ENCODE measurements at places on chromosomes 16 and 17.

- no peak for DNase-seq
These were observed 3.5 kb upstream of the ITGAE start for GRCh38 chr17:3804503-3804931.

DNA sequence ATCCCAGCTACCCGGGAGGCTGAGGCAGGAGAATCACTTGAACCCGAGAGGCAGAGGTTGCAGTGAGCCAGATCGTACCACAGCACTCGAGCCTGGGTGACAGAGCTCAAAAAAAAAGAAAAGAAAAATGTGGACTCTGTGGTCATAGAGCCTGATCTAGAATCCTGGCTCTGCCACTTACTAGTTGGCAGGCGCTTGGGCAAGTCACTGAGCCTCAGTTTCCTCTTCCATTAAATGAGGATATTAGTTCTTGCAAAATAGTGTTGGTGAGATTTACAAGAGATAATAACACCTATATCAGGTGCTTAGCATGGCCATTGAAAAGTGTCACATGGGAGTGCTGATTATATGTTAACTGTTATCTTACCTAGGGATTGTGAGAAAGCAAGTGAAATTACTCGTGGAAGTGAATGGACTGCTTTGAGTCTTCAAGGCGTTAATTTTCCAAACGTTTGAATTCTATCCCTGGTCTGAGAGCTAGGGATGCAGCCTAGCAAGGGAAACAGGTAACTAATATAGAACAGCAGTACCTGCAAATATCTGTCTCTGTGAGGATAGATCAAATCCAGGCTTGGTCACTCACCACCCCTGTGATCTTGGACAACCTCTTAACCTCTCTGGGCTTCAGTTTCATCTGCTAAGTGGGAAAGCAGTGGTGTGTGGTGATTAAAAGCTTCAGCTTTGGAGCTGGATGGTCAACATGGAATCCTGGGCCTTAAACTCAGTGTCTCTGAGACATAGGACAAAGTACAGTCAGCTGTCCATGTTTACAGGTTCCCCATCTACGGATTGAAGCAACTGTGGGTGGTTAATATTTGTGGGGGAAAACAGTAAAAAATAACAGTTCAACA lies 953 bp upstream of the NSMCE1 start:
- DNase-seq = no peak

DNA sequence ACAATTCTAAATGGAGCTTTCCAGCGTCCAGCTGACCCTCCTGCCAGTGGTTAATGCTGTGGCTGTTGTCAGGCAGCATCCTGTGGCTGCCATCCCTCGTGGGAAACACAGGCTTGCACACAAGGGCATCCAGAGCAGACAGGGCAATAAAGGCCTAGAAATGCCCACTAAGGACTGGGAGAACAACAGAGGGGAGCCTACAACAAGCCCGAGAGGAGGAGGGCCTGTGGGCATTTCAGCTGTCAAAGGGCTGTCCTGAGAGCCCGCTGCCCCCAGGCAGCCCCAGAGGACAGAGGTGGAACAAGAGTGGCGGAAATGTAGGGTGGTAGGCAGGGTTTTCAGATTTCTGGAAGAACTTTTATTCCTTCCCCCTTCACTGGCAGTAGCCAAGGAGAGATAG lies 81.1 kb downstream of the TNRC6C start:
- no peak for DNase-seq

- no peak for DNase-seq
These were observed 31.8 kb upstream of the TENT4B start for GRCh38 chr16:50121278-50121677.

- DNase-seq = no peak
These were observed 59.9 kb downstream of the LITAF start for GRCh38 chr16:11526655-11527350.

GRCh38 chr17:80455336-80455710 lies 21.1 kb downstream of the NPTX1 start:
- no peak for DNase-seq

- no peak for DNase-seq
These were observed 508.7 kb downstream of the KCNJ2 start for GRCh38 chr17:70677783-70678647.

- DNase-seq = no peak
These were observed 23.9 kb upstream of the NOS2 start for GRCh38 chr17:27824176-27824715.

DNA sequence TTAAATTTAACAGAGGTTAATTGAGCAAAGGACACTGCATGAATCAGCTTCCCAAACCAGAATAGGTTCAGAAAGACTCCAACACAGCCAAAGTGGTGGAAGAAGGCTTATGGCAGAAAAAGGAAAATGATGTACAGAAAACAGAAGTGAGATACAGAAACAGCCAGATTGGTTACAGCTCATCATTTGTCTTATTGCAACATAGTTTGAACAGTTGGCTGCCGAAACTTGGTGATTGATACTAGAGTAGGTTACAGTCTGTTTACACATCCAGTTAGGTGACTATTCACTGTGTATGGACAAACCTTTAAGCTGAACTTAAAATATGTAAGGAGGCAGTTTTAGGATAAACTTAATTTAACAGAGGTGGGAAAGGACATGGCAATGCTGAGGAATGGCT lies 18.3 kb downstream of the TMEM100 start:
- DNase-seq = no peak

- DNase-seq = no peak
These were observed 13.0 kb downstream of the CAMKK1 start for GRCh38 chr17:3879591-3880417.

DNA sequence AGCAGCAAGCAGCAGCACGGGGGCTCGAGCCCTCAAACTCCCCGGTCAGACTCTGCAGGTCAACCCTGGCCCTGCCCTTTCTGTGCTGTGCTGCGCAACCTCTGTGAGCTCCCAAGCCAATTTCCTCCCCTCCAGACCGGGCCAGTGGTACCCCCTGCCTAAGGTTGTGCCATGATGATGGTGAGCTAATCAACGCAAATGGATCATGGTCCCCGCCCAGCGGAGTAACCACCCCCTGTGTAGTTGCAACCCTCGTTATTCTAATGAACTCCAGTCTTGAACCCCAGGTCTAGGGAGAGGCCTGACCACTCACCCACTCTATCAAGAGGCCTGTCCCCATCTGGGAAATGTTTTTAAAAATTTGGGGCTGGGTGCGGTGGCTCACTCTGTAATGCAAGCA lies 201.8 kb upstream of the FOXF1 start:
- no peak for DNase-seq

DNA sequence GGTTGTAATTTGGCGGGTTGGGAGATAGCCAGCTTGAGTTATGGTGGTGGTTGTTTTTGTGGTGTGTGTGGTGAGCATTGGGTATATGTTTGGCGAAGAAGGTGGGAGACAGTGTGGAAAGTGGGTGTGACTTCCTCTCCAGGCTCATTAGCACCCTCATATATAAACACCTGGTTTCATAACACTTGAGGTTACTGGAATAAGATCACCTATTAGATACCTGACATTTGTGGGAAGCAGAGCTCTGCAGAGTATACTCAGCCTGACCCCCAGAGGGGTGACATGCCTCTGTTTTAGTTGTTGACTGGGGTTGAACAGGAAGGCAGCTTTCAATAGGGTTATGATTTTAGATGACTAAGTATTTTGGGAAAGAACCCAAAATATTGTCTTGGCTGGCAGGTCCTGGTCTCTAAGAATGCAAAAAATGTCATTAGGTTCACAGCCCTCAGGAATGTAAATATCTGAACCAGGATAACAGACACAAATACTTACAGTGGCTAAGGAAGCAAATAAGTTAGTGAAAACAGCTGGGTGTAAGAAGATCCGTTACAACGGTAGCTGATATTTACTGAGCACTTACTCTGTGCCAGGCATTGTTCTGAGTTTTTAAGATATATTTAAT lies 18.3 kb upstream of the EFCAB13 start:
- DNase-seq = no peak

- no peak for DNase-seq
These were observed 5.3 kb downstream of the ARHGAP17 start for GRCh38 chr16:25009822-25010221.

DNA sequence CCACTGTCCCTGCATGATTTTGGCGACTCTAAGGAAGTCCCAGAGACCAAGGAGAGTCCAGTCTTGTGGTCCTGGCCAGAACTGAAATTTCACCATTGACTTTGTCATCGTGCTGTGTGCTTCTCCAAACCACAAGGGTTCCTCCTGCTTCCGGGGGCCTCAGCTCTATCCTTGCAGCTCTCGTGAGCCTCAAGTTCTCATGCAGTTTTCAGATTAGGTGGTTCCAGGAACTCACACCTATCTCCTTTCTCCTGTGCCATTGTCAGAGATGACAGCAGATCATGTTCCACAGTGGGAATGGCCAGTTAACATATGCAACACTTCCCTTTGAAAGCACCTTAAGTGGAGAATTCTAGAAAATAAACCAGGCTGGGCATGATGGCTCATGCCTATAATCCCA lies 97.9 kb upstream of the CRHR1 start:
- DNase-seq = no peak

GRCh38 chr16:19379838-19380237 lies 37.8 kb upstream of the TMC5 start:
- DNase-seq = no peak

DNA sequence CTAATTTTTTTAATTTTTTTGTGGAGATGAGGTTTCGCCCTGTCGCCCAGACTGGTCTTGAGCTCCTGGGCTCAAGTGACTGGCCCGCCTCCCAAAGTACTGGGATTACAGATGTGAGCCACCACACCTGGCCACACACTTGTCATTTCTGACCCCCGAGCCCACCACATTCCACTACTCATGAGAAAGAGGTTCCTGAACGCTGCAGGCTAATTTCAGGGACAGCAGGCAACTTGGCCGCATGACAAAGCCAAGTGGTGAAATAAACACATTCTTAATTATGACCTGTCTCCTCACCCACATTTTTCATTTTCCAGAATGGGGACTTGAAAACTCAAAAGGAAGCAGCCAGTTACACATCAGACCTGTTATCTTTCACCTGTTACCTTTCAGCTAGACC lies 114.5 kb downstream of the ABCC6 start:
- DNase-seq = no peak

- no peak for DNase-seq
These were observed 115.0 kb downstream of the SPACA3 start for GRCh38 chr17:33106525-33107165.

DNA sequence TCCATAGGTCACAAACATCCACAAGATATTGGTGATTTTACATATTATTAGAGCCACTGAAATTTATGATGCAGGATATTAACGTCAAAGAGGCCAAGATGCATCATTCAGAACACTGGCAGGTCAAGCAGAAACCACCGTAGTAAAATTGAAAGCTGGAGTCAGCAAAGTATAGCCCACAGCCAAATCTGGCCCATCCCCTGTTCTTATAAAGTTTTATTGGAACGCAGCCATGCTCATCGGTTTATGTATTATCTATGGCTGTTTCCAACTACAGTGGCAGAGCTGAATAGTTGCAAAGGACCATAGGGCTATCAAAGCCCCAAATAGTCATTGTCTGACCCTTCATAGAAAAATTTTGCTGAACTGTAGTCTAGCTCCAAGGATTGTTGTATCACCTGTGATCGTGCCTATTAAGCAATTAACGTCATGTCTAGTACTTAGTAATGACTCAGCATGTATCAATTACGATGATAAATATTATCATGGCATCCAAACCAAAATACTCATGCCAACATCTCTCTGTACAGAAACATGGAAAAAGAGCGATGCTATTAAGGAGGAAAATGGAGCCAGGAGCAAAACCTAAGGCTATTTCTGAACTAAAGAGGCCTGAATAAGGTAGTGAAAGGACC lies 165.6 kb downstream of the IRX3 start:
- DNase-seq = no peak

DNA sequence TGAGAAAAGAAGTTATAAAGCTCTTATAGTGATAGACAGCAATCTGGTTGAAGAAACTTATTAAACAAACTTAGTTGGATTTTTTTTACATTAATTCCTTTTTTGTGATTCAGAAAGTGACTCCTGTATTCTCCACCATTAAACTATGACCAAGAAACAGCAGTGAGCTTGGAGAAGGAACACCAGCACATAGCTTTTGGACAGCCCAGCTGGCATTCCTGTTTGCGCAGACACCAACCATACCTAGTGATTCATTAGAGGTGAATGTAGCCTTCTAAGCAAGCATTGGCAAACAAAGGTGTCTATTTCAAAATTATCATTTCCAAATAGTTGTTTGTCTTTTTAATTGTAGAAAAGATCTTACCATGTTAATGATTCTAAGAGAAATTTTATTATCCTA lies 94.4 kb downstream of the STXBP4 start:
- no peak for DNase-seq

GRCh38 chr16:89575247-89576152 lies at the start of gene CPNE7:
Gene CPNE7, plus strand, starts transcription at chr16:89575758. Its CDS starts 140 bp downstream, at chr16:89575898.
- DNase-seq = no peak

DNA sequence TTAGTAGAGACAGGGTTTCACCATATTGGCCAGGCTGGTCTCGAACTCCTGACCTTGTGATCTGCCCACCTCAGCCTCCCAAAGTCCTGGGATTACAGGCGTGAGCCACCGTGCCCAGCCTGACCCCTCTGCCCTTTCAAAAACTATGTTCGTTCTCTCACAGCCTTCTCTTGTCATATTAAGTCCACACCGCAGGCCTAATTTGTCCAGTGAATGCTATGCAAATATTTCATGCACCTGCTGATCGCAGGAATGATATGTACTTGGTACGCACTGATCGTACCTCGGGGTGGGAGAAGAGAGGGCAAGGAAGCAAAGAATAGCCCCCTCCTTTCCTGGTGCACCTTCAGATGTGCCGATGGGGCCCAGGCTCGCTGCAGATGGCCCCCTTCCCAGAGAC lies 3.0 kb upstream of the BIRC5 start:
- no peak for DNase-seq

- DNase-seq = no peak
These were observed 491.3 kb upstream of the RBFOX1 start for GRCh38 chr16:6841392-6841791.

GRCh38 chr17:50498021-50498874 lies 10.0 kb upstream of the MYCBPAP start:
- DNase-seq = no peak
